Hair follicular keratinocyte (primary cell): ENCODE measurements at places on chromosomes 4 and X. TPM values are rescaled to one million over a fixed set of nuclear protein-coding genes. Genes with fewer than 3 reads are reported as not detected.

GAGE12G gene
- total RNA-seq: not detected in 2 replicates

ANKRD37 gene
- total RNA-seq: 3.8 and 10.3 TPM in 2 replicates

DMD gene
- total RNA-seq: 8.9 and 10.9 TPM in 2 replicates

BANK1 gene
- 0.11 and 0.16 TPM in 2 replicates for total RNA-seq

WNK3 gene
- 0.31 and 0.53 TPM in 2 replicates for total RNA-seq

CXXC4 gene
- not detected in 2 replicates for total RNA-seq

ANXA10 gene
- not detected in 2 replicates for total RNA-seq

F8A1 gene
- total RNA-seq: 2.4 TPM in 1 of 2 replicates, not detected in the other

MAGEA1 gene
- not detected in 2 replicates for total RNA-seq
